Astrocyte of the cerebellum (primary cell): ENCODE measurements at places on chromosomes 5 and 9.

DNA sequence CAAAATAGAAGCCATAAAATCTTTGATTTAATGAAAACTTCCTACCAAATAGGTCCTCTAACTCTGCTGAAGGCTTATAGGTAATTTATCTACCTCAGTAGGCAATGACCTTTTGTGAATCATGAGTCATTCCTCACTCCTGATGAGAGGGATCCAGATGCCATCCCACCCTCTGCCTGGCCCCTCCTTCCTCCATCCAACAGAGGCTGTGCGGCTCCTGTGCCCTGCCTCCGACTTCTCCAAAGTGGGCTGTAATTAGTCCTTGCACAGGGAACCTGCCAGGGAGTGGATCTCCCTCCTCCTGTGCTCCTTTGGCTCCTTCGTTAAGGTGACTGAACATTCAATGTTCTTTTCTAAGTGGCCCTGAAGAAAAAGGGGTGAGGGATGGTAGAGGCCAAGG lies 213.9 kb upstream of the TBCA start:
- no peak for DNase-seq

GRCh38 chr9:123455187-123455586 lies 99.2 kb downstream of the CRB2 start:
- DNase-seq, result no peak

DNA sequence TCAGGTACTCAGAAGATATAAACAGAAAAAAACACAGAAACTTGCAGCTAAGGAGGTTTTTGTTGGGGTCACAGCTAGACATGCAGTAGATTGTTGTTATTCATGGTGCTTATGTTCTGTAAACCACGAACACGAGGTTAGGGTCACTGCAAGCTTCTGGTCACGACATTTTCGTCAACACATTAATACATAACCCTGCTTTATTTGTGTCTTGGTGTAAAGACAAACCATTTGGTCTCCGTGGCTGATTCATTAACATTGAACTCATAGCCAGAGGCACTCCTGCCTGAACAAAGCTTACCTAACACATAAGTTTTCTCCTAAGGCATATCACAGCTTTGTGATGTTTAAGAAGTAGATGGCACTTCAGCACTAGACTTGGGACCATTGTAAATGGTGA lies 16.9 kb downstream of the TEK start:
- no peak for DNase-seq

DNA sequence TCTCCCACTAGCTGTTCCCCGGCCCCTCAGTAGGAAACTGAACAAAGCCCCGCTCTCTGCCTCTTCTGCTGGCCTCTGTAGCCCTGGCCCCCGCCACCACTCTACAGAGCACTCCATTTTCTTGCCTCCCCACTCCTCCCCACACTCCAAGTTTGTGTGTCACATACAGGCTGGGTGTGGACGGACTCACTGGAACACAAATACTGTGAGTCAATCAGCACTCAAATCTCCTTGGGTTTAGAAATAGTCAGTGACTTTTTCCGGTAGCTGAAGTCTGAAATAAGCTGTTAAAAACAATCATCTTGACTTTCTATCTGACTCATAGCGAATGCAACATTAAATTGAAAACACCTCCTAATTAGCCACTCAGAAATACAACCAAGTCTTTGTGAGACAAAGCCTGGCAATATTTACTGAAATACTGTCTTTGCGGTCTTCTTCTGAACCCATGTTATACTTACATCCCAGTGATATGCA lies 122.5 kb downstream of the LHFPL2 start:
- DNase-seq, result no peak

DNA sequence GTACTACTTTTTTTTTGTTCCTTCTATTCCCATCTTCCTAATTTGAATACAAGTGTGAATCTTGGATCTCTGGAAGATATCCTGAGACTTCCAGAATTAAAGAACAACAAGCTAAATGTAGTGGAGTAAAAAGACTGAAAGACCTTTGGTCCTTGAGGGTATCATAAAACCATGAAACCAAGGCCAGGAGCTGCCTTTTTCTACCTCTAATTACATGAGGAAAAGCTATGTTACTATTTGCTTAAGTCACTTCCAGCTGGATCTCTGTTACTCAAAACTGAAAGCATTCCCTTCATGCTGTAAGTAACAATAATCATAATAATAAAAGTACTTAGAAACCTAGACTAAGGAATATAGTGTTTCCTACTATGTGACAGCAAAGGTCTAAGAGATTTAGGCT lies 649.6 kb downstream of the KCTD16 start:
- no peak for DNase-seq

DNA sequence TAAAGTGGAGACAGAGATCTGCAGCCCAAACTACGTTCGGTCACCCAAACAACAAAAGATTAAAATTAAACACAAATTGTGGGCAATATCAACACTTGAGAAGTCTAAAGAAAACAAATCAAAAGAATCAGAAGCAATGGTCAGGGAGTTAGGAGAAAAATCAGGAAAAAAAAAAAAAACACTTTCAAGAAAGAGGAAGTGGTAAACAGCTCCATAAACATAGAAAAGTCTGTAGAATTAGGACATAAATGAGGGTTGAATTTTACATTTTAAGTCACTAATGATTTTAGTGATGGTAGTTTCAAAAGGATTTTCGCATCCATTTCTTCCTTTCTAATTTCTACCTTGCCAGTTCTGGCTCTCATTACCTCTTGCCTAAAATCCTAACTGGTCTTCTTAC lies 10.1 kb downstream of the RNF145 start:
- no peak for DNase-seq

DNA sequence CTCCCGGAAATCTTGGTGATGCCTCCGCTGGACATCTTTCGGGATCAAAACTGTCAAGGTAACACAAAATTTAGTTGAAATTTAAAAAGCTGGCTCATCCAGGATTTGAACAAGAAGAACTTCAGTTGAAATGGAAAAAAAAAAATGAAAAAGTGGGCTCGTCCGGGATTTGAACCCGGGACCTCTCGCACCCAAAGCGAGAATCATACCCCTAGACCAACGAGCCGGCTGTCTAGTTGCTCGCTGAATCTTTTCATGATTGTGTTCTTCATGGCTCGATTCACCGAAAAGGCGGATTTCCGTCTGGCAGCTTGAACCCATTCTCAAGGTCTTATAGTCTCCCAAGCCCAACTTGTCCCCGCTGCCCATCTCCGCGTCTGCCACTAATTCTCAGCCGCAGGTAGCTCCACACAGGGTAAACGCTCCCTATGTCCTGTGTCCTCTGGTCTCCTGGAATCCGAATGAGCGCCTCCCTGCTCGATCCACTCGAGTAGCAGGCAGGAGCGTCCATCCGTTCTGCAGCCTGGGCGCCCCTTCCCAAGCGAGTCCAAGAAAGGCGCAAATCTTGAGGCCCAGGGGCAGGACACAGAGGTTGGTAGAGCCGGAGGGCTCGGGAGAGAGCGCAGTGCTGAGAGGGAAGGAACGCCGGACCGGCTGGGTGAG lies 16.2 kb downstream of the TRIM7 start:
- DNase-seq, result peak; percentile 50

DNA sequence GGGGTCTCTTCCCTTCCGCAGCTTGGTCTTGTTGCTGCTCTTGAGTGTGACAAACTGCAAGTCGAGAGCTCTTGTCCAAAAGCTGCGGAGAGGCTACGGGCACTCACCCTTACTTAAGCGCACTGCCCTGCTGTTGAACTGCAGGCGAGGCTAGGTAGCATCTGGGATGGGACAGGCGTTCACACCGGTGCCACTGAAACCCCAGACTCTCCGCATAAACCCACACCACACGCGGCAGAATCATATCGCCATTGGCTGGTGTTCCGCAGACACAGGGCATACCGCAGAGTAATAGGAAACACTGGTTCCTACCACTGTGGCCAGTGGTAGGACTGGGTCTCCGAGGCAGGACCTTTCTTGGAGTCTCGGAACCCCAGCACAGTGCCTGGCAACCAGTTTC lies 2.2 kb upstream of the NPR3 start:
- DNase-seq, result no peak

DNA sequence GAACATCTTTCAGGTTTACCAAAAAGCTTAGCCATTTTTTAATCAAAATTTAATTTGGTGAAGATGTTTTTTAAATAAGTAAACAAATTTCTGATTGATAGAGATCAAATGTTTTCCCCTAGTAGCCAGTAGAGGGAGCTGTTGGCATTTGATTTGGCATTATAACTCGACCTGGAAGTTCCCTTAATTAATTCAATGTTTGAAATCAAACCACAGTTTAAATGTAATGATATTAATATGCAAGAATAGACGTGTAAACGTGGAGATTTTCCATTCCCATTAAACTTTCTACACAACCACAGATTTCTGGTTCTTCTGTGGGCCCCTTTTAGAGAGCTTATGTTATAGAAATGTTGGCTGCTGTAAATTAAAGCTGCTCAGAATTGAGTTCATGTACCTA lies 148.1 kb upstream of the MPDZ start:
- DNase-seq, result peak; percentile 68

DNA sequence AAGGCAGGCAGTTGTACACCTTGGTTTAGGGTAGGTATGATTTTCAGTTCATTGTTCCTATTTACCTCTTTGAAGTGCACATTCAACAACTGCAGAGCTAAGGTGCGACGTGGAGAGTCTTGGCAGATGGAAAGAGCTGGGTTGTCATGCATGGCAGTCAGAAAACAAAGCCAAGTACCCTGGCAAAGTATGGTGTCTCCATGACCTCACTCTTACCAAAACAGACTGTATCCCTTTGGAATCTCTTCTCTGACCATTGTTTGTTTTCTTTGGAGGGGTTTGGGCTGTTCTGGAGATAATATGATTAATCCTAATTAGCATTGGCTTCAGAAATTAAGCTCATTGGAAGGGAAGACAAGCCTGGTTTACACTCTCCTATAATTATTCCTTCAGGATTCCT lies 665.7 kb downstream of the DNAH5 start:
- DNase-seq, result peak; percentile 16

DNA sequence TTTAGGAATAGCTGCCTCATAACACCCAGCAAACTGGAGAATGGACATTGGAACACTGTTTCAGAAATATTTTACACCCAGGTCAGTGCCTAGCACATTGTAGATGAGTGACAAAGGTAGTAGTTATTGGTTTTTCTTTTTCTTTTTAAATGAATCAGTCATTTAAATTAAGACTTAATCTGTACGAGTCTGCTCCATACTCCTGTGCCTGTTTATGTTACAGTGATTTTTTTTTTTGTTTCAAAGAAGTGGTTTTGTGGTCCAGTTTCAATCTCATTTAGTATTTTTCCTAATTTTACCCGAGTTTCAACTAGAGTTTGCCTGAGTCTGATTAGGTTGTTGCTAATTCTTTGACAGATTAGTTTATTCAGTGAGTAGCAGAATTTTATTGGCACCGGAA lies 16.2 kb downstream of the LMNB1 start:
- DNase-seq, result no peak

- no peak for DNase-seq
Measured at GRCh38 chr5:149294872-149295829, 23.5 kb downstream of the AFAP1L1 start.

DNA sequence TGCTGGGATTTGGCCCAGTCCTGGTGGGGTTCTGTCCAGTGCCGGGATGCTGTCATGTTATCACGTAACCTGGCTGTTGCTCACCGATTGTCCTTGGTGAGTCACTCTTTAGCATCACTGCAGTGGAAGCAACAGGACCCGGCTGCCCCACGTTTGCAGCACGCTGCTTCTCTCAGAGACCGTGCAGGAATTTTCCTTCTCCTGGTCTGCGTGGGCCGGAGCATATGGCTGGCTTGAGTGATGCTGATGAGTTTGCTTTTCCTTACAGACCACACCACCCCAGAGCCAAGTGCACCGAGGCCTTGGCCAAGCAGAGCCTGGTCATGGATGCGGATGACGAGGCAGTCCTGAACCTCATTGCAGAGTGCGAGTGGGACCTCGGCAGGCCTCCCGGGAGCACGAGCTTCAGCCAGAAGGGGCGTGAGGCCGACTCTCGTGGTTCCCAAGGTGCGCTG lies 21.4 kb downstream of the CEP72 start:
- no peak for DNase-seq

GRCh38 chr9:27675354-27675753 lies 102.1 kb upstream of the C9orf72 start:
- no peak for DNase-seq

DNA sequence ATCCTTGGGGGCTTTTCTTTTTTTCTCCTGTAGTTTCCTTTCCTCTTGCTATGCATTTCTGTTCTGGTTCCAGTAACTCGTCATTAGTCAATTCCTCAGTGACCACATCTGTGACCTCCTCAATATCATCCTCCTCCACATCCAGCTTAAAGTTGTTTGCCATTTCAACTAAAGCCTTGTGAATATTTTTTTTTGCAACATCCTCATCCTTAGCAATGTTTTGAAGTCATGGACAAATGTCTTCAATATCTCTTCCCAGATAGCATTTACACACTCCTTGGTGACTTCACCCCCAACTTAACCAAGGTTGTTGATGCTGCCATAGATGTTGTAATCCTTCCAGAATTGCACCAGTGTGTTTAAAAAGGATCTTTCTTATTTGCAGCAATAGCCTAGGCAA lies 14.7 kb upstream of the ADRB2 start:
- DNase-seq, result no peak

- peak; percentile 91 for DNase-seq
Measured at GRCh38 chr5:172765766-172766286, 5.2 kb downstream of the DUSP1 start.

DNA sequence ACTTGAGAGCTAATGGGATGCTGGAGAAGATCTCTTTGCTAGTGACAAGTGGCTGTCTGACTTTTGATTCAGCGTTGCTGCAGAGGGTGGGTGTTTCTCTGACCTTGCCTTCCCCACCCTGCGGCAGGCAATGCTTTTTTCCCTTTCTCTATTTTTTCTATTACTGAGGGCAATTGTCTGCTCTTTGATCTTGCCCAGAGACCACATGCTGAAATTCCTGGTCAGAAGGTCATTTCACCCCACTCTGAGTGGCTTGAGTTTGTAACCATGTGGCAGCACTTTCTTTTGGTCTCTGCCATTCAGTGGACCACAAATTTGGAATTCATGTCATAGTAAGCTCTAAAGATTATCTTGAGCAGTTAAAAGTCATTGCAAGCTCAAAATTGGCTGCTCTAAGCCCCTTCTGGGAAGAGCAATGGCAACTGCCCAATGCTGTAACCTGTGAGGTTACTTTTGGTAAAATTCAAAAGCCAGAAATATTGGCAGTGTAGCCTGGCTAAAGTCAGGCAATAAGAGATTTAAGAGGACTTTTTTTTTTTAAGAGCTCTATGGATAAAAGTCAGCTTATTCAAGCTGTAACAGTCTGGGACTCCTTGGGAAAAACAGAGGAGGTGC lies 30.4 kb upstream of the MTMR12 start:
- DNase-seq, result no peak

- DNase-seq, result peak; percentile 73
Measured at GRCh38 chr5:141513627-141514329, 24.9 kb downstream of the PCDHGC5 start.

DNA sequence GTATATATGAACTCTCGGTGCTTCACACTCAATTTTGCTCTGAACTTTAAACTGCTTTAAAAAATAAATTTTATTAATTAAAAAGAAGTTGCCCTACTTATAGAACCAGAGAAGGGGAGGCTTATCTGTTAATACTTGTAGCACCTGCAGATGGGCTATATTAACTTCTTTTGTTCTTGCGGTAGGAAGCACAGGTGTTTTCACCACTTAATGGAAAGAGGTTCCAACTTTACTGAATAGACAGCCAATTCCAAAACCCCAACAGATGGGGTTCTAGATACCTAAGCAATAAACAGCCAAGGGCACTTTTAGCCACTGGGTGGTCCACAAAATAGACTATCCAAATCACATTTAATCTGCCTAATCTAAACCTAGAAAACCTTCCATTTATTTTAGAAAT lies 65.4 kb downstream of the SSBP2 start:
- DNase-seq, result no peak

GRCh38 chr9:35798658-35799374 lies 7.4 kb downstream of the NPR2 start:
- DNase-seq, result no peak

GRCh38 chr9:22105005-22105722 lies 96.1 kb upstream of the CDKN2B start:
- no peak for DNase-seq

- DNase-seq, result no peak
Measured at GRCh38 chr5:138565100-138565821, 9.9 kb downstream of the HSPA9 start.
